ENCODE measurements at places on chromosomes 16 and 17. TPM values are rescaled to one million over a fixed set of nuclear protein-coding genes. Genes with fewer than 3 reads are reported as not detected.

GRCh38 chr16:10619271-10619849 is 39.0 kb upstream of the EMP2 start:
- DNase-seq: no peak

- no peak for DNase-seq
Measured at GRCh38 chr17:63613663-63614062, 8.6 kb upstream of the MAP3K3 start.

GRCh38 chr16:68528686-68529379 is 10.3 kb upstream of the ZFP90 start:
- no peak for DNase-seq

- DNase-seq: no peak
Measured at GRCh38 chr17:75273977-75274708, 3.1 kb upstream of the MIF4GD start.

DNA sequence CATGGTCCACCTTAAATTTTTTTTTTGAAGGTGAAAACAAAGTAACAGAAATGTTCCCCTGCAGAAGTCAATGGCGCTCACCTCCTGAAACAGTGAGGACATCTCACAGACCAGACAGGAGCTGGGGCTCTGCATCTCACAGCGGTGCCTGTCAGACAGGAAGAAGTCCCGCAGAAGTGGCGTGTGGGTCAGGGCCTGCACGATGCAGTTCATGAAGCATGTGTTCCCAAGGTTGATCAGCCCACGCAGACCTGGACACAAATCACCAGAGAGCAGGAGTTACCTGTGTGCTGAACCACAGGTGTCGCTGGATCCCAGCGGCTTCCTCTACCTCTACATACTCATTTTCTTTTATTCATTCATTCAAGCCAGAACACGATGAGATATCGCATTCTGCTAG is 24.9 kb downstream of the USP22 start:
- no peak for DNase-seq

DNA sequence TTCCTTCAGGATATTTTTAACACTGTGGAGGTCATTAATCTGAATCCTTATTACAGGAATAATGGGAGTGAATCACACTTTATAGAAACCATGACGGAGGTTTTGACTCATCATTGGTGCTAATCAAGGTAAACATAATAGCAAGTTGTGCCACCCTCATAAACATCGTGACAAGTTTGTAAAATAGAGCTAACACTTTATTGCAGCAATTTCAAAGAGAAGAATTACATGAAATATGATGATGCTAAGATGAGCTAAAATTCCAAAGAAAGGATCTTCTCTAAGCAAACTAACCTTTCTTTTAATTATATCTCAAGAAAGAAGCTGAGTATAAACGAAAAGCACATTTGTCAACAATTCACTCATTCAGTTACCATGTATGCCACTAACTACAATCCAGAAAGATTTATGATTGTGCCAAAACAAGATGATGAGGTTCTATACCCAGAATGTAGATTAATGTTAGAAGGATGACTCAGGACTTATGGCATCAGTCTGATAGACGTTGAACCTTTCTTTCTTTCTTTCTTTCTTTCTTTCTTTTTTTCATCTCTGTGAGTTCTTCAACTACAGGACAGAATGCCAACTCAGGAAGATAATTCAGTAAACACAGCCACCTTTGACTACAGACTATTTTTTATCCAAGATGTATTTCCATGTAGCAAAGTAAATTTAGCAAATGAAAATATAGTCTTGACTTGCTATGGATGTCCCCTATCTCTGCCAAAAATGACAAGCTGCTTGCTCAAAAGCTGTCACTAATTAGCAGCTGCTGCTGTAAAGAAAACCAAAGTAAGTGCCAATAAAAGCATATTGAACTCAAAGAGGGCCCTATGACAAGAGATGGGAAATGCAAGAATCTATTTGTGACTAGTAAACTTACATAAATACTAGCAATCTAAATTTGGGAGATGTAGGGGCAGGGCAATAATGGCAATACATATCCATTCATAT is 23.3 kb downstream of the STAT5B start:
- no peak for DNase-seq

MT1M gene
- 0.94 TPM for polyA plus RNA-seq

DNA sequence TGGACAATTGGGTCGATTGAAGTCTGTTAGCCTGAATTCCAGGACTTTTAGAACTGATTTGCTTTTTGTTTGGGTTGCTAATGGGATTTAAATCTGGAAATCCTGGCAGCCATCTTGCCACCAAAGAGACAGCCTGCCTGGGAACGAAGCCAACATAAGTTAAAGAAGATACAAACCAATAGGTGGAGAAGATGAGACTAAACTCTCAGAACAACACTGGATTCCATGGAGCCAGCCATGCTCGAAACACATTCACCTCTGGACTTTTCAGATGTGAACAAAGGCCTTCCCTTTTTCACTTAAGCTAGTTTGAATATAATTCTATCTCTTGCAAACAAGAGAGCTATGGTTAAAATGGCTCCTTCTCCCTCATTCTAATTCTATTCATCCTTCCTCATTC is 135.9 kb downstream of the TOX3 start:
- DNase-seq: no peak

SEPTIN12 gene
- not detected for polyA plus RNA-seq

DNA sequence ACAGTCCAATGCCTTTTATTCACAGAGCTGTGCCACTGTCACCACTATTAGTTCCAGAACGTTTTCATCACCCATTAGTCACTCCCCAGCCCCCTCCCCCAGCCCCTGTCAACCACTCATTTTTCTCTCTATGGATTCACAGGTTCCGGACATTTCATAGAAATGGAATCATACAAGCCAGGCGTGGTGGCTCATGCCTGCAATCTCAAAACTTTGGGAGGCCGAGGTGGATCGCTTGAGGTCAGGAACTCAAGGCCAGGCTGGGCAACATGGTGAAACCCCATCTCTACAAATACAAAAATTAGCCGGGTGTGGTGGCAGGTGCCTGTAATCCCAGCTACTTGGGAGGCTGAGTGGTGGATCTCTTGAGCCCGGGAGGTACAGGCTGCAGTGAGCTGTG is 759 bp upstream of the PAM16 start:
- DNase-seq: no peak

WFDC1 gene
- polyA plus RNA-seq: 62.1 TPM

ATAD5 gene
- polyA plus RNA-seq: 0.77 TPM

DNA sequence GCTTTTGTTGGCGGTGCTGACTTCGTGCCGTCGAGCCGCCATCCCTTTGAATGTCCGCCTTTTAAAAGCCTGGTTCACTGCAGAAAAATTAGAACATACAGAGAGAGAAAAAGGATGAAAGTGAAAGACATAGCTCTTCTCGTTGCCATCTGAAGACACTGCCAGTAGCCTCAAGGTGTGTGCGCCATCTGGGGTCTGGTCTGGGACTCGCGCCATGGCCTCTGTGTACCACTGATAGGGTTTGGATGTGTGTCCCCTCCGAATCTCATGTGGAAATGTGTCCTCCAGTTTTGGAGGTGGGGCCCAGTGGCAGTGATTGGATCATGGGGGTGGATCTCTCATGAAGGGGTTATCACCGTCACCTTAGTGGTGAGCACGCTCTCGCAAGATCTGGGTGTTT is 15.5 kb downstream of the GSE1 start:
- DNase-seq: no peak

DNA sequence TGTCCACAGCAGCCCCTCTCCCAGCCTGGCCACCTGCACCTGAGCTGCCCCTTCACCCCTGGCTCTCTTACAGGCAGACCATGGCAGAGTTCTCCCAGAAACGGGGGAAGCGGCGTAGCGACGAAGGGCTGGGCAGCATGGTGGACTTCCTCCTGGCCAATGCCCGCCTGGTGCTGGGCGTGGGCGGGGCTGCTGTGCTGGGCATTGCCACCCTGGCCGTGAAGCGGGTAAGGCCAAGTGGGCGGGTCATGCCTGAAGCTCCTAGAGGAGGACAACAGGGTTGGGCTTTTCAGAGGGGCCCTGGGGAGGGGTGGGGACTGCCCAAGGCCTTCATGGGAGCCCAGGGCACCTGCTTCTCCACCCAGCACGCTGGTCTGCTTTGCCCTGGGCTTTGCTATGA is 2.2 kb downstream of the MIEF2 start:
- DNase-seq: no peak

GRCh38 chr17:69704935-69705334 is 290.4 kb downstream of the MAP2K6 start:
- DNase-seq: no peak

PLCG2 gene
- 0.22 TPM for polyA plus RNA-seq

DNA sequence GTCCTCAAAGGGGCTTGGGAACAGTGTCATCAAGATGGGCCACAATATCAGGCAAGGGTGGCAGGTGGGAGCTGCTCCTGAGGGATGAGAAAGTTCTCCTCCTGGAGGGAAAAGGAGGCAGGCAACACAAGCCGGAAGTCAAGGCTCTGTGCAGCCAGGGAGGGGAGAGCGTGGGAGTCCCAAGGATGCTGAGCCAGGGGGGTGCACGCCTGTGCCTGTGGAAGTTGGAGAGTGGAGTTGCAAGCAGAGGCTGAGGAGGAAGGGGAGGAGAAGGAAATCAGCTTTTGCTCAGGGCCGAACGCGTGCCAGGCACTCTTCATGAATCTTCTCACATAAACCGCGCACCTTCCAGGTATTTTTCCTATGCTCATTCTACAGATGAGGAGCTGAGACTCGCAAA is 7.4 kb upstream of the SLC13A2 start:
- no peak for DNase-seq

- no peak for DNase-seq
Measured at GRCh38 chr17:2962236-2962635, 101.2 kb downstream of the OR1D5 start.

PRR15L gene
- polyA plus RNA-seq: not detected

DNA sequence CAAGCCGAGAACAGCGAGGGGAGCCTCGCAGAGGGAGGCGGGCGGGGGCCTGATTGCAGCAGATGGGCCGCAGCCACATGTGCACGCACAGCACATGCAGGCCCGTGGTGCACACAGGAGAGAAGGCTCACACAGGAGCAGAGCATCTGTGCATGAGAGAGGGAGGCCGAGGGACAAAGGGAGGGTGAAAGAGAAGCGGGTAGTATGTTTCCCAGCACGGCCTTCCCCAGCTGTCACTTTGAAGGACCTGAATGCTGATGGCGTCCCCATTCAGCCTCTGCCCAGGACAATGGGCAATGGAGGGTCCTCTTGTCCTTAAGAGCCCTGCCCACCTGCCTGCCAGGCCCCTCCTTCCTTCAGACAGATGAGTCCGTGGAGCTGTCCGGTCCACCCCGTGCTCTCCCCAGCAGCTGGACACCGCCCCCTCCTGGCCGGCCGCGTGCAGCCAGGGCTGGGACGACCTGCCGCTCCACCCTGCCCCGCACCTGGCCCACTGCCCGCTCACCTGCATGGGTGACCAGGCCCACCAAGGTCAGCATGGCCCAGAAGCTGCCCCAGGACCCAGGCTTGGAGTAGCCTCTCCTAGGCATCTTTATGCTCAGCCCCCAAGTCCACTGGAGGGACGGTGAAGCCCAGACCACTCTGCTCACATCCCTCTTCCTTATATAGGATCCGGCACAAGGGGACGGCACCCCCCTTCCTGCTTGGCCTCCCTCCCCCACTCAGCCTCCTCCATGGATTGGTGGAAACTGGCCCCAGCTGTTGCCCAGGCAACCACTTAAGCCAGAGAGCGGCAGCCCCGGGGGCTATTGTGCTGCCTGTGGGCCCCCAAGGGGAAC is at the start of gene BTBD17:
Gene BTBD17 (minus strand): TSS at position 639 of the 839 bp plus-strand sequence. CDS start 49 bp downstream, at position 590.
- DNase-seq: no peak

RHBDL3 gene
- polyA plus RNA-seq: 0.04 TPM

DNA sequence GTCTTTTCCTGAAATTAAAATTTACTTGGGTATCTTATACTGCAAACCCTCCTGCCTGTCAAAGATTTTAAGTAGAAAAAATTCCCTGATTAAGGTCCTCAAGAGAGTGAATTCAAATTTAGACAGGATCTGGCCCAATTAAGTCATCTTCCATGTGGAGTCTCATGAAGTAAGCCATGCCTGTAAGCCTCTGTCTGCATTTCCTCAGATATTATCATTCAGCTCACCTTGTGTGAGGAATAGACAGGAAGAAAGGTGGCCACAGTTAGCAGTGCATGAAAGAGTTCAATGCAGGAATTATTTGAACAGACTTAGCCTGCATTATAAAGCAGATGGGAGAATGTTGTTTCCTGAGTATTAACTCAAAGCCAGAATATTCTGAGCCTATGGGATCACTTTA is 174.7 kb downstream of the HS3ST3A1 start:
- no peak for DNase-seq

GRCh38 chr16:19639986-19640421 is 78.0 kb downstream of the KNOP1 start:
- DNase-seq: no peak

RASD1 gene
- polyA plus RNA-seq: 0.90 TPM

DNA sequence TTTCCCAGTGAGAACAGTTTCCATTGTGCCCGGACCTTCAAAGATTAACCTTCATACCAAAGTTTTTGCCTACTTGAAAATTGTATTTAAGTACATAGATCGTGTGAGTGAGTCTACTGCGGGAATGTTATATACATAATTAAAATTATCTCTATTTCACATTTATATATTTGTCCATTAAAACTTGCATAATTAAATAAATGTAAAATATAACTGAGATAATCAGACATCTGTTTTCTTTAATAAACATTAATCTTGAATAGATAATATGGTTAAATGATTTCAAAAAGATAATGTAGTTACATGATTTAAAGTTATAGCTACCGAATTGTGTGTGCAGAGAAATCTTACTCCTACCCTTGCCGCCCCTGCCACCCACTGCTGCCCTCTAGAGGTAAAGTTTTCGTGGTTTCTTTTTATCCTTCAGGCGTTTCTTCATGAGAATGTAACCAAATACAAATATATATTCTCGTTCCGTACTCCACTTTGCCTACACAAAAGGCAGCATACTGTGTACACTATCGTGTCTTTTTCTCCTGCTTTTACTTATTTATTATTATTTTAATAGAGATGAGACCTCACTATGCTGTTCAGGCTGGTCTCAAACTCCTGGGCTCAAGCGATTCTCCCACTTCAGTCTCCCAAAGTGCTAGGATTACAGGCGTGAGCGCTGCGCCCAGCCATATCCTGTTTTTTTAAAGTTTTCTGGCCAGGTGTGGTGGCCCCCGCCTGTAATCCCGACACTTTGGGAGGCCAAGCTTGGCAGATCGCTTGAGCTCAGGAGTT is 35.6 kb downstream of the RPA1 start:
- no peak for DNase-seq

DNA sequence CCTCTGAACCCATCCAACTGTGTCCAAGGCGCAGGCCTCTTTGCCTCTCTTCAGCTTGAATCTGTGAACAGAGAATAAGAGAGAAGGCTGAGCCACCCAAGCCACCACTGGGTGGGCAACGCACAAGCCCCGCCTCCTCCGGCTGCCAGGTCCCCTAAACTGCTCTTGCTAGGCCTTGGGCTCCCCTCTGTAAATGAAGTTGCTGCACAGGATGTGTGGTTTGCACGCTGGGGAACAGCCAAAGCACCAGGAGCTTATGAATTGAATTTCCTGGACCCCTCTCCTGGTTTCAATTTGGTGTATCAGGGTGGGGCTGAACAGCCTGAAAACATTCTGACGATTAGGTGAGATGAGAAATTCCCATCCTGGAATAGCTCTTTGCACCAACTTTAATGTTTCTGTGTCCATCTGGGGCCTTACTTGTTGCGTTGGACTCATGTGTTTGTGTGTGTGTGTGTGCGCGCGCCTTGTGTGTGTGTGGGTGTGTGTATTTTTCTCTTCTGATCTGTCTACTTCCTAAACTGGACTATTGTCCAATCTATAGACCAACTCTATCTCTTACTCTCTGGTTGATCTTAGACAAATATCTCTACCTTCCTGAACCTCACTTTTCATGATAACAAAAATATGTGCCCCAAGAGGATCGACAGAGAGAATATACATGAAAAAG is 2.3 kb downstream of the CCL1 start:
- no peak for DNase-seq

BEAN1 gene
- not detected for polyA plus RNA-seq
